ENCODE measurements at places on chromosomes 7 and 10.

DNA sequence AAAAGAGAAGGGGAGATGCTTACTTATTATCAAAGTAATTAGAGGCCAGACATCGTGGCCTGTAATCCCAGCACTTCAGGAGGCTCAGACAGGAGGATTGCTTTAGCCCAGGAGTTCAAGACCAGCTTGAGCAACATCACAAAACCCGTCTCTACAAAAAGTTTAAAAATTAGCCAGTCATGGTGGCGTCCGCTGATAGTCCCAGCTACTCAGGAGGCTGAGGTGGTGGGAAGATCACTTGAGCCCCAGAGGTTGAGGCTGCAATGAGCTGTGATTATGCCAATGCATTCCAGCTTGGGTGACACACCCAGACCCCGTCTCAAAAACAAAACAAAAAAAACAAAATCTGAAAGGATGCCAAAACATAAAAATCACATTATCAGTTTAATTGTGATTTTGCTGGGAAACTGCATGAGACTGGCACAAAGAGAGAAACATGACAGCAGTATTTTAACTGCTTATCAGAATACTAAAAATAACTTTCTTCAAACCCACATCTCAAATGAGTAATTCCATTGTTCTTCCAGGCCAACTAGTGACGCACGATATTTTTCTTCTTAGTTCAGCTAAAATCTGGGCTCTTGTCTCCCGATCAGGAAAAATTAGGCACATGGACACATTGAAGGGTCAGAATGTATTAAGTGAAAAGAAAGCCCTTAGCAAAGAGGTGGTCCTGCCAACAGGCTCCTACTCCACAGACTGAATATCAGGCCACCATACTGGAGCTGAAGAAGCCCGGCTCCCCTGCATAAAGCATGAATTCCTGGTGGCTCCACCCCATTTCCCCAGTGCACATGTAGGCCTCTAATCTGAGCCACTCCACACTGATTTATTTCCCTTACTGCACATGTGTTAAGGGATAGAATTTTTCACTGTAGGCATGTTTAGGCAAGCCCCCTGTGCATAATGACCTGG is 9.6 kb upstream of the CCM2 start:
- DNase-seq: no peak

GRCh38 chr7:1284743-1285458 is 52.2 kb downstream of the UNCX start:
- no peak for DNase-seq

DNA sequence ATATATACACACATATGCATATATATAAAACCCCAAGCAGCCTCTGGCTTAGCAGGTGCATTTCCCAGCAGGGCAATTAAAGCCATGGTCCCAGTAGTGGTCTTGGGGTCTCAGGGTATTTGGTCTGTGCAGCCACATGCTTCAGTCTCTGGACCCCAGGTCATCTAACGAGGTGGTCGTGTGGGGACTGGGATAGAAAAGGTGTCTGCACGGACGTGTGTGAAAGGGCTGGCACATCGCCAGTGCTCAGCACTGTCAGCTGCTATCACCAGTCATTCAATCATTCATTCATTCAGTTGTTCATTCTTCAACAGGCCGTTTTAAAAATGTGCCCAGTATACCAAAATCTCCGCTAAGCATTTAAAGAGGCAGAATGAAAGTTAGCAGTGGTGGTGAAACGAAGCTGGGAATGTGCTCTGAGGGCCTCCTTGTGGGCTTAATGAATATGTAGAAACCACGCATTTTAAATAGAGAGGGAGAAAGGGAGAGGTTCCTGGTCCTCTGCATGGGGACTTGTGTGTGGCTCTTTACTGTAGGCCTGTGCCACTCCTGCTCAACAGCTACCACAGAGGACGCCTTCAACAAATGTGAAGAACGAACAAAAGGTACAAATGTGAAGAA is 170.4 kb downstream of the EGFR start:
- DNase-seq: no peak

DNA sequence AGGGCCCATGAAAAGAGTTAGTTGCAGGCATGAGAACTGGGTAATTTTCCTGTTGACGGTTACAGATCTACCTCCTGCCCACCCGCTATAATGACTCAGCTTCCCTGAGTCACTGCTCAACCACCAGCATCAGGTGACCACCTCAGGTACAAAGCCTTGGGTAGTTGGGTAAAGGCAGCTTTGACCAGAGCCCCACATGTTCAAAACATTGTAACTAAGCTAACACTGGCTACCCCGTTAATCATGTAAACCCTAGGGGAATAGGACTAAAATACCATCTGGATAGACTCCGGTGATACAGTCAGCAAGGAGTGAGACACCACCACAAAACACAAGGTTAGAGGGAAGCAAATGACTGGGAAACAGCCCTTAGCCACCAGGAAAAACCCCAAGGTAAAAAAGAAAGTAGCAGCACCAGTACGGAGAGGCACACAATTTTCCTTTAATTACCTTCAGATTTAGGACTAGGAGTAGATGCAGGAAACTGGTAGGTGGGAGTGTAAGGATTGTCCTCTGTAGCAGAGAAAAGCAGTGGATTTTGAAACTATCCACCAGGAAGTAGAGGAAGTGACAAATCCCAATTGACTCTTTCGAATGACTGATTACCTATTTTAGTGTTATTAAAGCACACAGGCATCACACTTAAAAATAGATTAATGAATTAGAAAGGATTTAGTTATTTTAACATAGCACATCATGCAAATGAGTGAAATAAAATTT is 103.5 kb upstream of the PDLIM1 start:
- no peak for DNase-seq

GRCh38 chr10:34480345-34480744 is 334.8 kb downstream of the PARD3 start:
- no peak for DNase-seq

DNA sequence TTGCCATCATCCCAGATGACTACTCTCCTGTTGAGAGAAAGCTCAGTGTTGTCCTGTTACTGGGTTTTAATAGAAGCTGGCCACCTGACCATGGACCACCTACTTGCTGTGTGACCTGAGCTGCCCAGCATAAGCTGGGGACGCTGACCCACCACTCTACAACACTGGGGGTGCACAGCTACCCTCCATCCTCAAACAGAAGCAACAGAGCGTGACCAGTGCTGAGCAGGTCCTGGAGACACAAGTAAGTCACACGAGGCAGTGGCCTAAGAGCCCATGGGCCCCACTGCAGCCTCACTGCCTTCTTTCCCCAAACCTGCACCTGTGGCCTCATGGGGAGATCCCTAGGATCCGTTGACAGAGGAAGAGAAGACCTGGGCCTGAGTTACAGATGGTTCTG is 198.6 kb upstream of the ADARB2 start:
- DNase-seq: no peak

DNA sequence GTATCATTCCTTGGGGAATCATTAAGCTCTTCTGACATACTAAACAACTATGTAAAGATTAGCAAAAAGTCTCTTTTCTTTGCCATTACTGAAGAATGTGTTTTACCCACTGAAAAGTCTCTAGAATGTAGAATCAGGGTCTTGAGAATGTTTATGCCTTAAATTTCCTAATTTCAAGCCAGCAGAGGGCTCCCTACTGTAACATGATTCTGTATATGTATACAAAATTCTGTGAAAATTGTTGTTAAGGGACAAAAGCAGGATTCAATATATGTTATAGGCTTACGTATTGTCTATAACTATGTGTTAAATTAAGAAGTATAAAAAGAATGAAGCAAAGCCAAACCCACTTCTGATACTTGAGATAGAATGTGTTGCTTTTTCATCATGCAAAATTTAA is 296.9 kb upstream of the DGKB start:
- DNase-seq: no peak

DNA sequence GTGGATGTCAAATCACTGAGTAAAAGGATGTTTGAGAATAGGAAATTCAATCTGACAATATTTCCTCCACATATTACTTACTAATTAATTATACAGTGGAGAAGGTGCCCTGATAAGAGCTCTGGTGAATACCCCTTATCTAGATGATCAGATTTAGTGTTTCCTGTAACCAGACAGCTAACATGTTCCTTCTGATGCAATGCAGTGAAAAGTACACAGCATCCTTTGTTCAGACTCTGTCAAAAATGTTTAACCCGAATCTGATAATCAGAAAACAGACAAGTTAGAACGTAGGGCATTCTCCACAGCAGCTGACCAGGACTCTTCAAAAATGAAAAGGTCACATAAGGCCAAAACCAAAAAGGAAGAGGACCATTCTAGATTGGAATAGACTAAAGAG is 46.2 kb downstream of the WDR11 start:
- no peak for DNase-seq

DNA sequence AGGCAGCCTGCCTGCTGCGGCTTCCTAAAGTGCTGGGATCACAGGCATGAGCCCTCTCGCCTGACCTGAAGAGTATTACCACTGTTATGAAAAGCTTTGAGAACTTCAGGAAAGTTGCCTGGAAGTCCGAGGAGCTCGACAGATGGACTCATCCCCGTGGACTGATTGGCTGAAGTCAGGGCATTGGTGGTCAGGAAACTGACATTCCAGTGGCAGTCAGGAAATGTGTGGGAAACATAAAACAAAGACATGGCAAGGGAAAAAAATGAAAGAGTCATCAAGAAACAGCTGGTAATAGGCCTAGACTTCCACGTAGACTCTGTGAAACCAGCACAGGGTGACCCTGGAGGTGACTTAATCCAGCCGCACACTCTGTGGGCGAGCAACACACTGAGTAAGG is 123.3 kb downstream of the CDH23 start:
- DNase-seq: no peak

GRCh38 chr10:23065181-23065948 is 30.0 kb upstream of the MSRB2 start:
- peak; percentile 32 for DNase-seq

DNA sequence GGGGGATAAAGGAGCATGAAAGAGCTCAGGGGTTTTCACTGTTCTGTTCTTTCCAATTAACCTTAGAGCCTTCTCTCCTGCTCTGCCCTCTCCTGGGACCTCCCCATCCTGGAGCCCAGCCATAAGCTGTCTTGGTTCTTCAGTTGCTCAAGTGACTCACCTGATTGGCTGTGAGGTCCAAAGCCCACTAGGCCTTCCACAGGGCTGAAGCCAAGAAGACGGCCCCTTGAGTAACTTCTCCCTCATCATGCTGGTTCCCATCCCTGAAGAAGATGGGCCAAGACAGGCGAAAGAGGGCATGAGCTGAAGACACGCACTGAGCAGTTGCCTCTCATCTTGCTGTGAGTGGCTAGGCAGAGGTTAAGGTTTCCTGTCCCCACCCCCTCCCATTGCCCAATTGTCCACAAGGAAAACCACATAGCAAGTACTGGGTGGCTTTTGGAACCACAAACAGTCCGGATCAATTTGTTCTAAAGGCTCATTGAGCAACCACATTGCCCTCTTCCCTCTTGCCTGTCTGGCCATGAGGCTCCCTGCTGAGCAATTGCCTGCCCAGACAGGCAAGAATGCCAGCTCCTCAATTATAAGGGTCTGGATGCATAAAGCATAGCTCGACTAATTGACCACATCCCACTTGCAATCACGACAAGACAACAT is 43.9 kb upstream of the GPAM start:
- no peak for DNase-seq

DNA sequence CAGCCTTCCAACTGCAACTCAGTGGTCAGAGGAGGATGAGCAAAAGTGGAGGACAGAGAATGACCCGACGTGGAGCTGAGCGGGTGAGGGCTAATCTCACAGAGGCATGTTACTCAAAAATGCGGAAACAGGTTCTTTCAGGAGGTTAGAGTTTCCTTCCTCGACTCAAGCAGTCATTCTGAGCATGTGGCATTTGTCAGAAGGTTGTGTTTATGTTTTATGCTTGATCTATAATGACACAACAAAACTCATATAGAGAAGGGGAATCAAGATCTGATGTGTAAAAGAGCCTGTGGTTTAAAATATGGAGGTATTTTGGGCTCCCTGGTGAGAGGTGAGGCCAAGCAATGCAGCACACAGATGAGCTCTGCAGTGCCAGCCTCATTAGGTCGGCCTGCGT is 311.4 kb downstream of the ADARB2 start:
- no peak for DNase-seq

DNA sequence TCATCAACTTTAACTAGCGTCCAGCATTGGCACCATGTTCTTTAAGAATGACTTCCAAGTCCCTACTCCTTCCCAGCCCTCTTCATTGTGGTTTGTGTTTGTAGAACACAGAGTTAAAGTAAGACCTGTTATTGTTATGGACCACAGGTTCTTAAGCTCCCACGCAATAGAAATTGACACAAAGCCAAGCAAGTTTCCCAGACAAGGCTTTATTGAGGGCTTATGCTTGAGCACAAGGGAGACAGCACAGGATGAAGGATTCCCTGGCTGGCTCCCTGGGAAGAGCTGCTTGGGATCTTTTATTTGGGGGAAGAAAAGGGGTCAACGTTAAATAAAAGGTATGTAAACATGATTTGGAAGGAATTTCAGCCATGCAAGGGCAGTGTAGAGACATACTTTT is 44.3 kb upstream of the PRKCQ start:
- no peak for DNase-seq

GRCh38 chr7:29945259-29945809 is 44.3 kb downstream of the SCRN1 start:
- DNase-seq: no peak

- no peak for DNase-seq
Measured at GRCh38 chr10:24826009-24826408, 102.3 kb upstream of the ARHGAP21 start.

DNA sequence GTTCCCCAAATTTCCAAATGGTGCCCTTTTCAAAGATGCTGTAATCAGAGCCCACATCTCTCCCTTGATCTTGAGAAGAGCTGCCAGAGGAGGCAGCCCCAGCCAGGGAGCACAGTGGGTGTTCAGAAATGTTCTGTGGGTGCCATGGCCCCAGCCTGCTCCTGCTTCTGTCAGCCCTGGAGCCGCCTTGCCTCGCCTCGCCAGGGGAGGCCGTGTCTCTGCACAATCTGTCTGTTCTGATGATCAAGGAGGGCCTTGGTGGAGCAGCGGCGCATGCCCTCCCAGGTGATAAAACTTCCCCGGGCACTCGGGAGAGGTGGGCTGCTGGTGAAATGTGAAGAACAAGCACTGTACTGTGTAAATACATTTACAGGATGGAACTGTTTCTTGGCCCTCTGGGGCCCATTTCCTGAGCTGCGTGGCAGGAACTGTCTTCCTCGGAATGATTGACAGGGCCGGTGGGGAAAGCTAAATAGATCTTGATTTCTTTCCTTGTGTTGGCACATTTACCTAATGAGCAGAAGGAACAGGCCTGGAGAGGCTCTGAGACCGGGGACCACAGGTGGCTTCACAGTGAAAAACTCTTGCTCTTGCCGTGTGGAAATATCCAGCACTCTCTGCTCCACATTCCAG is 207.8 kb upstream of the PODXL start:
- no peak for DNase-seq

DNA sequence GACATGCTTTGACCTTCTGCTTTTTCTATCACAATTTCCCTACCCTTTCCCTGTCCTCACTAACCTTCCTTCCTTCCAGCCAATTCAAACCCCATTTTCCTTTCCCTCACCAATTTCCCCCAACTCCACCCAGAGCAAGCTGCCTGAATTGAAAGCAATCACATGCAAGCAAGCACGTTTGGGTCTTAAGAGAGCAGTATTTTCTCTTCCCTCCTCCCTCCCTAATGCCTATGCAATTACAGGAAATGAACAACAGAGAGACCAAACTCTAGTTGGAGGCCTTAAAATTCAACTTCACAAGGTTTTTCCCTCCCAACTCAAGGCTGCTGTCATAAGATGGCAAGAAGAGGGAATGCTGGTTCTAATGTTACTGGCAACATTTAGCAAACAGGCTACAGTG is 117.2 kb downstream of the MYOF start:
- no peak for DNase-seq

GRCh38 chr7:151104411-151105235 is 18.3 kb downstream of the AGAP3 start:
- no peak for DNase-seq

Measured in NCI-H2029 (cell line).